ENCODE measurements at places on chromosomes 3 and 15. TPM values are rescaled to one million over a fixed set of nuclear protein-coding genes. Genes with fewer than 3 reads are reported as not detected.

DNA sequence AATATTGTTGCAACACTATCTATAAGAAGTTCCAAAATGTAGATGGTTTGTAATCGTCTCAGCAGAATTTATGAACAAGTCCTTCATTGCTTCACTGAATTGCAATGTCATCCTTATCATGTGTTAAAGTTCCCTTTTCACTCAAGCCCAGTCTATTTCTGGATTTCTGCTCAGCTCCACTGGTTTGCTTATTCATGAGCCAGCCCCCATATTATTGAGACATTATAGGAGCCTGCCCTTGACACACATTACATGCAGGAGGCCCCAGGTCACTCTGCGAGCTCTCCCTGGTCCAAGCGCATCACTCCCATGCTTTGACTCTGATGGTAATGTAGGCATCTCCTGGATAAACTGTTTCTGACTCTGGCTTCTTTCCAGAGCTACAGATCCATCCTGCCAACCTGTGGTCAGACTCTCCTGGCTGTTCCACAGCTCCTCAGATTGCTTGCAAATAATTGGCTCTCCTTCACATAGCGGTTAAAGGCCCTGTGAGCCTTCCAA, 56.9 kb downstream of the ABTB1 start:
- no peaks in the 10 kb centered on the region for H3K4me1 ChIP-seq
- peaks cover under 1% of the 10 kb centered on the region for H3K27me3 ChIP-seq
- no peak for DNase-seq
- H3K4me3 ChIP-seq: no peak overlapping the region
- no peaks in the 10 kb centered on the region for H3K36me3 ChIP-seq

Gene PTH1R
- polyA plus RNA-seq: not detected

- H3K4me3 ChIP-seq: no peak overlapping the region
- H3K27ac ChIP-seq: no peak overlapping the region
- no peaks in the 10 kb centered on the region for H3K36me3 ChIP-seq
- H3K4me1 ChIP-seq: no peaks in the 10 kb centered on the region
These were observed 46.6 kb upstream of the OSBPL11 start for GRCh38 chr3:125641891-125642290.

DNA sequence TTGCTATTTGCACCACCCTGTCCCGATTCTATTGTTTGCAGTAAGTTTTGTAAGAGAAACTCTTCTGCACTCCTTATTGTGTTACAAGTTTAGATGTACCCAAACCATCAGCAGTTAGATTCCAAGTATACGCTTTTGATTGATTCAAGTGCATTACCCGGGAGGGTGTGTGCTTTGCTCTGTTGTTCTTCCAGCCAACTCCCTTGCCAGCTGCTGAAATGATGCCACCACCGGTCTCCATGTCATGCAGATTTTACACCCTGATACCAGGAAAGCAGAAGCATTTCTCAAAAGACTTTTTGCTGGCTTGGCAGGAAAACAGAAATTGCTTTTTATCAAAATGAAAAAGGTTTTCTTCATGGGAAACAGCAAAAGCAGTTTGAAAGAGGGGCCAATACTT, 1006.6 kb upstream of the CFAP20DC start:
- DNase-seq: no peak
- H3K27me3 ChIP-seq: no peaks in the 10 kb centered on the region
- H3K4me1 ChIP-seq: peaks cover 6% of the 10 kb centered on the region
- H3K27ac ChIP-seq: no peak overlapping the region
- no peak overlapping the region for H3K4me3 ChIP-seq

GRCh38 chr15:51131596-51132290, 37.0 kb upstream of the TNFAIP8L3 start:
- H3K4me1 ChIP-seq: no peaks in the 10 kb centered on the region
- H3K4me3 ChIP-seq: no peak overlapping the region
- H3K27me3 ChIP-seq: peaks cover 1% of the 10 kb centered on the region
- DNase-seq: no peak
- H3K36me3 ChIP-seq: no peaks in the 10 kb centered on the region
- H3K27ac ChIP-seq: no peak overlapping the region

GRCh38 chr3:65173841-65174240, 486.0 kb upstream of the ADAMTS9 start:
- H3K27ac ChIP-seq: no peak overlapping the region
- H3K36me3 ChIP-seq: no peaks in the 10 kb centered on the region
- DNase-seq: no peak
- H3K4me3 ChIP-seq: no peak overlapping the region

Gene ATP13A5
- polyA plus RNA-seq: not detected

DNA sequence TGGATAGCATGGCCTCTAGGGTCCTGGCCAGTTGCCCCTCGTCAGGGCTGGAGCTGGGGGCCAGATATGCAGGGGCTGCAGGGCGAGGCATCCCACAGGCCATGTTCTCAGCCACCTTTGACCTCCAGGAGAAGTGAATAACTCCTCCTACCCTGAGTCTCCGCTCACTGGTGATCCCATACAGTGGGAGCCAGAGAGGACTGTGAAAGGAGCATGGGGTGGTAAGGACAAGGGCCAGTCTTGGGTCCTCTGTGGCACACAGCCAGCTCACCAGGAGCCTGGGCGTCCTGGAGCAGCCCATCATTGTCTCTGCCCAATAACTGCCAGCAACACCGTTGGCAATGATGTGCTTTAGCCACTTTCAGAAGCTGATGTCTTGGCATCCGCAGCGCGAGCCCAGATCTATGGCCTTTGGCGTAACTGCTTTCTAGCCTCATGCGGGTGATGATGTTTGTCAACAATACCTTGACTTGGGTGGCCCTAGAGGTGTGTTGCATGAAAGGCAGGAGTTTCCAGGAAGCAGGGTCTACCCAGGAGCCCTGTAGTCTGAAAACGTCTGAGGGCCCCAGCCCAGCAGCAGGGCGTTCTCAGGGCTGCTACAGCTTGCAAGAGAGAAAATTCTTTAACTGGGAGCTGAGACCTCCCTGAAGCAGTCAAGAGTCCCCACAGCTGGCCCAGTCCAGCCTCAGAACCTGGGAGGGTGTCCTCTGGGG, 61.1 kb upstream of the IQSEC1 start:
- H3K27me3 ChIP-seq: peaks cover 2% of the 10 kb centered on the region
- H3K36me3 ChIP-seq: no peaks in the 10 kb centered on the region
- DNase-seq: no peak
- no peak overlapping the region for H3K27ac ChIP-seq
- H3K4me3 ChIP-seq: no peak overlapping the region

GRCh38 chr15:101288905-101289513, 6.0 kb downstream of the SNRPA1 start:
- DNase-seq: peak; percentile 58
- H3K36me3 ChIP-seq: peaks cover 14% of the 10 kb centered on the region
- H3K4me1 ChIP-seq: peaks cover 44% of the 10 kb centered on the region

DNA sequence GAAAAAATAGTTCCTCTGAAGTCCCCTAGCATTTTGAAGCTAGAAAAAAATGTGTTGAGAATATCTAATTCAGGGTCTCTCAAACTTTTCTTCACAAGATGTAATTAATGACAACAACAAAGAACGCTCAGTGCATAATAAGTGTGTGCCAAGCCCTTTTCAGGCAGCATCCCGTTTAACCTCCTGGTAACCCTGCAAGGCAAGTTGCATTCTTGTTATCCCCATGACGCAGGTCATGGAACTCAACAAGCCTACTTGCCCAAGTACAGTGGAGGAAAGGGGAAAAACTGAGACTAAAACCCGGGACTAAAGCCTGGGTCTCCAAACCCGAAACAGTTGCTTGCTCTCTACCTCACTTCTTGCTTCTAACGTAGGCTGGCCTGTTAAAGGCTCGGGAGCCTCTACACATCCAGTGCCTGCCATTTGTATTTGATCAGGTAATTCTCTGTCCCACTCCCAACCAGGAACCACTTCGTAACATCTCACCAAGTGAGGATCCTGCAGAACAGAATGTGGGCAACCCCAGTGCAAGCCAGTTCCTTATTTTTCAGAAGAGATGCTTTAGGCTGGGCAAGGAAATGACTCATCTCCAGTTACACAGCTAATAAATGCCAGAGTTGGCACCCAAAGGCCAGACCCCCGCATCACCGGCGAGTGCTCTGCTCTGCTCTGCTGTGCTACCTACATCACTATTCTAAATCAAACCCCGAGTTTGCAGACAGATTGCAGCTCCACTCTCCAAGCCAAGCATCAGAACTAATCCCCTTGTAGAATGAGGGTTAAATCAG, 28.3 kb downstream of the LMCD1 start:
- no peak overlapping the region for H3K4me3 ChIP-seq
- no peak for DNase-seq
- no peaks in the 10 kb centered on the region for H3K4me1 ChIP-seq

Gene NR1D2
- polyA plus RNA-seq: 24.4 TPM

Gene CRABP1
- not detected for polyA plus RNA-seq

GRCh38 chr3:36701249-36701572, 63.1 kb downstream of the DCLK3 start:
- DNase-seq: no peak
- H3K27ac ChIP-seq: no peak overlapping the region

Gene HACD3
- polyA plus RNA-seq: 36.7 TPM

All from immature natural killer cell (primary cell).